Mesothelial cell of epicardium (in vitro differentiated cells): ENCODE measurements at places on chromosomes 12 and 14. TPM values are rescaled to one million over a fixed set of nuclear protein-coding genes. Genes with fewer than 3 reads are reported as not detected.

DNA sequence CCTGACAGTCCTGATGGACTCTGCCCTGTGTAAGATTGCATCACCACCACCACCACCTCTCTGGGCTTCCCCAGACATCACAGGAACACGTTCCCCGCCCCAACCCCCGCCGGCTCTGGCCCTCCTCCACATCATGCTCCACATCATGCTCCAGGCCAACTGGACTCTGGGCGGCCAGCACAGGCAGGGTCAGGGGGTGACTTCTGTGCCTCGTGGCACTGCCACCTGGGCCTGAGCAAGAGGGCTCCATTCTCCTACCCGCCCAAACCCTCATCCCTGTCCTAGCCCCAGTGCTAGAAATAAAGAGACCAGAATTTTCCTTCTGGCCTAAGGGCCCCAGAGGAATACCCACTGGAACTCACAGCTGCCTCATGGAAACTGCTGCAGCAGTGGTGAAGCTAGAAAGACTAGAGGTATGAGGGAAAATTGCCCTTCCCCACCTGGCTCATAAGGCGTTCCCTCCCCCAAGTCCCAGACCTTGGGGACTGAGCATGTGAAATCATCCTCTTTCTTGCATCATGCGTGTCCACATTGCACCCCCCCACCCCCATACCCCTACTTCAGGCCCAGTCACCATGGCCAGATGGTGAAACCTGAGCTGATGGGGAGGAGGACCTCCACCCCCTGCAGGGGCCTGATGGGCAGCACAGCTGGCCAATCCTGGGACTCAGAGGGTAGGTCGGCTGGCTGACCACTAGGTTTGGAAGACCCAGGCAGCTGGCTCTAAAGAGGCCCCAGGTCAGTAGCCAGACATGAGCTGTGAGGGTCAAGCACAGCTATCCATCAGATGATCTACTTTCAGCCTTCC lies at the start of gene INHBE:
Gene INHBE (plus strand): TSS at position 742 of the 808 bp plus-strand sequence. CDS start 230 bp downstream, outside the sequence.
- H3K4me1 ChIP-seq: peaks cover 17% of the 10 kb centered on the region
- H3K27me3 ChIP-seq: peaks cover 14% of the 10 kb centered on the region
- no peaks in the 10 kb centered on the region for H3K36me3 ChIP-seq
- H3K4me3 ChIP-seq: peak within 1 kb of the TSS; percentile 20
- no peak for DNase-seq
- no peak within 1 kb of the TSS for H3K27ac ChIP-seq

GRCh38 chr12:30646821-30647220 lies 48.8 kb downstream of the IPO8 start:
- no peak overlapping the region for H3K4me3 ChIP-seq
- H3K27ac ChIP-seq: peak overlapping the region; percentile 17
- no peaks in the 10 kb centered on the region for H3K27me3 ChIP-seq
- no peak for DNase-seq

DNA sequence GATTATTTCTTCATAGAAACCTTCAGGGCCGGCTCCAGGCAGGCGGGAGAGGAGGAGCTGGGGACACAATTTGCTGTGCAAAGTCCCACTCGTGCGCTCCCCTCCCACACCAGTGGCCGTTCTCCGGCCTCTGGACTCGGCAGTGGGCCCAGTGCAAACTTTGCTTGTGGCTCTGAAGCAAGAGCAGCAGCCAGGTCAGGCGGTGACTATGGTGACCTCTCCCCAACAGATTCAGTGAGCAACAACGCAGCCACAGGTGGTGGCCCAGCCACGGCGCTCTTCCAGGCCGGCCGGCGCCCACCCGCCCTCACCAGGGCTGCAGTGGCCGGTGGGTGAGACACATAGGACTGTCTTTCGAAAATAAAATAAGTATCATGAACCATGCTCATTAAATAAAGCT lies 29.5 kb downstream of the VPS37B start:
- H3K27ac ChIP-seq: no peak overlapping the region
- H3K4me1 ChIP-seq: peaks cover 12% of the 10 kb centered on the region
- H3K36me3 ChIP-seq: peaks cover 16% of the 10 kb centered on the region
- no peaks in the 10 kb centered on the region for H3K27me3 ChIP-seq
- no peak overlapping the region for H3K4me3 ChIP-seq

RFX4 gene
- total RNA-seq: not detected in 3 replicates

TAS2R7 gene
- total RNA-seq: 0.20 to 0.40 TPM (median 0.20 TPM) in 3 replicates
